Epithelial cell of esophagus (primary cell): ENCODE measurements at places on chromosomes 5 and 9.

DNA sequence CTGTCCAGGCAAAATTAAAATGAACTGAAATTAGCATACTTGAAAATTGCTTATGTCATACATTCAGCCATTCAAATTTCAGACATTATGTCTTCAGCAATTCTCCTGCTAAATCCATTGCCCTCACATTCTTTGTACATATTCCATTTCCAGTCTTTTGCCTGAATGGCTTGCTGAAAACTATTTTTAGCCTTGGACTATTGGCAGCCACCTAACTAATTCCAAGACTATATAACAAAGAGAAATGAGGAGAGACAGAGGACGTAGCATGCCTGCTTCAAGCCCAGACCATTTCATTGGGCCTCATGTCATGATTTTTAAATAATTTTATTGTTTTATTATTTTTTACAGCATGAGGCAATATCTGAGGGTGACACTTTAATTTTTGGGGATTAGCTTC is 100.3 kb downstream of the MRPS30 start:
- no peak for DNase-seq

GRCh38 chr5:145902421-145902820 is 29.6 kb upstream of the GRXCR2 start:
- DNase-seq: no peak

- no peak for DNase-seq
Observed at GRCh38 chr9:108681851-108682590, 173.8 kb downstream of the ACTL7B start.

- no peak for DNase-seq
Observed at GRCh38 chr9:114697951-114698351, 16.0 kb upstream of the TEX48 start.

DNA sequence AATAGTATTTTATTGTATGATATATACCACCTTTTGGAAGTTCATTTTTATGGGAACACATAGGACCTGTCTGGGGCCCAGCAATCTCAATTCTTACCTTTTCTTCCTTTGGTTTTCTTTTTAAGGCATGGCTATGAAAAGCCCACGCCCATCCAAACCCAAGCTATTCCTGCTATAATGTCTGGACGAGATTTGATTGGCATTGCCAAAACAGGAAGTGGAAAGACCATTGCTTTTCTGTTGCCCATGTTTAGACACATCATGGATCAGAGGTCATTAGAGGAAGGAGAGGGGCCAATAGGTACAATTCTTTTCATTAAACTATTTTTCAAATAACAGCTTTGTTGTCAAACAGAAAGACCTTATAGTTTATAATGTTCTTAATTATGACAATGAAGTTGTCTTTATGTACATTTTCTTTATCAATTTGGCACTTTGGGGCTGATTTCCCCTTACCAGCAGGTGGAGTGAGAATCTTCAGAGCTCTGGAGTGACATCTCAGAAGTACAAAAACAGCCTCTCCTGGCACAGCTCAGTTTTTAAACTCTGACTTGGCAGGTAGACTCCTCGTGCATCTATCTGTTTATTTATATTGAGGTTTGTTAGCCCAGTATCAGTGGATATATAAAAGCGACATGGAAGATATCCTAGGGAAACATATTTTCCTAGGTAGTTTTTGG is 25.8 kb downstream of the DDX46 start:
- DNase-seq: peak; percentile 20

GRCh38 chr5:140678993-140679392 is 5.6 kb upstream of the DND1 start:
- no peak for DNase-seq

DNA sequence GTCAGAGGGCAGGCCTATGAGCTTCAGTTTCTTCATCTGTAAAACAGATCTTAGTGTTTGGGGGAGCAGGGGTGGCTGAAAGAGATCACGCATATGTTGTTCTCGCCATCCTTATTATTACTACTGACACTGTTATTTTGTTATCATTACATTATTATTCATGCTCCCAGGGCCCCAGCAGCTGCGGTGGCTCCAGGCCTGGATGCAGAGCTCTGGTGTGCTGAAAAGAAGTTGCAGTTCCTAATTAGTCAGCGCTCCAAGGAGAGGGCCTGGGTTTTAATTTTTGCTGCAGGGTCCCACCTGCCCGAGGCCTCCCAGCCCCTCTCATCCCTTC is 19.5 kb downstream of the CXXC5 start:
- peak; percentile 20 for DNase-seq

DNA sequence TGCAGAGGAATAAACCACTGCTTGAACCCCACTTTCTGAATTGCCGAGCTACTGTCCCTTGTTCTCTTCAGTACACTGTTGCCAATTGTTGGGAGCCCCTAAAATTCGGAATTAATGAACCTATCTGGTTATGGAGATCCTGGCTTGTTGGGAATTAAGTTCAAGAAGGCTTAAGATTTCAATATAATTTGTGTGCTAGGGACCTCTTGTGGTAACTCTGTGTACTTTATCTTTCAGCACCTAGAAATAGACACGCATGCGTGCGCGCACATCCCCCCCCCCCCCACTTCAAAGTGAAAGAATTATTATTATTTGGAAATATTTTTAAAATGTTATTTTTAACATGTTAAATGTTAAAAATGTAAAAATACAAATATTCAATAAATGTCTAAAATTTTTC is 53.3 kb upstream of the FAM169A start:
- DNase-seq: peak; percentile 71

GRCh38 chr5:165232509-165233028 is 1727.2 kb downstream of the MAT2B start:
- DNase-seq: no peak

DNA sequence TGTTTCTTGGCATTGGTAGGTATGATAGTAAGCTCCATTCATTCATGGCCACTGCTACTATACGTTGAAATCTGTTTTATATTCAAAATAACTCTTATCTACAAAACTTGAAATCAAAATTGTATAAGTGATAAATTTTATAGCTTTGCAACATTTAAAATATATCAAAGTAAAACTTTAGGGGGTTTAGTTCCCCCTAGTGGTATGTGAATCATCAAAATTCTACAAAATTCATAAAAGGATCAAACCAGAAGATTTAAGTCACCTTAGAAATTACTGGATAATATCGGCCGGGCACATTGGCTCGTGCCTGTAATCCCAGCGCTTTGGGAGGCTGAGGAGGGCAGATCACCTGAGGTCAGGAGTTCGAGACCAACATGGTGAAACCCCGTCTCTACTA is 243.0 kb upstream of the CDH18 start:
- DNase-seq: no peak
